Astrocyte (in vitro differentiated cells and primary cell): ENCODE measurements at places on chromosomes 16 and 17.

- DNase-seq, result no peak
These were observed 5.3 kb upstream of the WWOX start for GRCh38 chr16:78094166-78094565.

- DNase-seq, result no peak
These were observed 634.1 kb upstream of the RBFOX1 start for GRCh38 chr16:6698548-6698947.

DNA sequence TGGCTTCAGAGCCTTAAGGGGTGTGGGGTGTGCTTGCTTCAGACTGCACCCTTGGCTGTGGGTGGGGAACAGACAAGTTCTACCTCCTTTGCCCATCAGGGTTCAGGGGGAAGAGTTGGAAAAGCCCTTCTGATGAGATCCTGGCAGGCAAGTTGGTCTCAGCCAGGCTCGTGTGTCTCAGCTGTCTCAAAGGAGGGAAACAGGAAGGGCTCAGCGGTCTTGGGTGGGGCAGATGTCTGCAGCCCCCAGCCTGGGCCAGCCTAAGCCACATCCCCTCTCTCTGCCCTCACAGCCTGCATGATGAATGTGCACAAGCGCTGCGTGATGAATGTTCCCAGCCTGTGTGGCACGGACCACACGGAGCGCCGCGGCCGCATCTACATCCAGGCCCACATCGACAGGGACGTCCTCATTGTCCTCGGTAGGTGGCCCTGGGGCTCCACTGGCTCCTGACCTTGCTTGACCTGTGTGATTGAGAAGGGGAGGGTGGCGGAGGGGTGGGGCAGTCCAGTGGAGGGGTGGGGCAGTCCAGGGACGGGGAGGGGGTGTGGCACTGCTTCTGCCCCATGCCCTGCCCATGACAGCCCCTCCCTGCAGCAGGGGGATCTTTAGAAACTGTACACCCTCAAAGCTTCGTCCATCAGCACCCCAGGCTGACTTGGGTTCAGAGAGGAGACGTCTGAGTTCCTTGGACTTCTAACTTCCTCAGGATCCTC, 199.5 kb downstream of the PRKCB start:
- no peak for DNase-seq

GRCh38 chr17:45355087-45355486, 38.3 kb upstream of the MAP3K14 start:
- no peak for DNase-seq

GRCh38 chr16:26667307-26667706, 399.4 kb upstream of the C16orf82 start:
- no peak for DNase-seq

DNA sequence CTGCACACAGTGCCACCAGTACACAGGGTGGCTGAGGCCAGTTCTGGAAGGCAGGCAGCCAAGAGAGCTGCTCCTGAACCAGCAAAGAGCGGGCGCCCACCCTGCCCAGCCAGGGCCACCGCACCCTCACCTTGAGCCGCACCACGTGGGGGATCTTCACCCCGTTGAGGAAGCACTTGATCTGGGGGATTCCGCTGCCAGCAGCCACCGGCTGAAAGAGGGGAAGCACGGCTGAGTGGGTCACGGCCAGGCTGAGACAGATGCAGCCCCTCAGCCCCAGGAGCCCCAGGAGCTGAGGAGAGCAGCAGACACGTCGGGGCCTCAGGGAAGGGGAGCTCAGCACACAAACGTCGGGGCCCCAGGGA, 14.6 kb upstream of the CCDC154 start:
- DNase-seq, result no peak

DNA sequence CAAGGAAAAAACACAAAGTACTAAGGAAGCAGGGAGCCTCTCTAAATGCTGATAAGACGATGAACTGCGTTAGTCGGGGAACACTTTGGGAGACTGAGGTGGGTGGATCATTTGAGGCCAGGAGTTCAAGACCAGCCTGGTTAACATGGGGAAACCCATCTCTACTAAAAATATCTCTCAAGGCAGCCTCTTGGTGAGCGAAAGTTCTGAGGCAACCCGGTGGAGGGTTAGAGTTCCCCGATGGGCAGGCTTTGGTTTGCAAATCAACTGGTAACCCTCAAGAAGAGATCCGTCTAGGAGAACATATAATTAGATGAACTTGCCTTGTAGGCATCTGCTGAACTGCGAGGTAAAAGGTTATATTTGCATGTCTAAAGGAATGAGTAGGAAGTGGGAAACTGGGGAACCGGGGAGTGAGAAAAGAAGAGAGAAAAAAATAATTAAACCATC, 44.6 kb downstream of the WSB1 start:
- DNase-seq, result no peak

- peak; percentile 20 for DNase-seq
These were observed 32.6 kb upstream of the TAC4 start for GRCh38 chr17:49880291-49881053.

GRCh38 chr17:54967621-54968261, 713 bp downstream of the COX11 start:
- DNase-seq, result peak; percentile 54

DNA sequence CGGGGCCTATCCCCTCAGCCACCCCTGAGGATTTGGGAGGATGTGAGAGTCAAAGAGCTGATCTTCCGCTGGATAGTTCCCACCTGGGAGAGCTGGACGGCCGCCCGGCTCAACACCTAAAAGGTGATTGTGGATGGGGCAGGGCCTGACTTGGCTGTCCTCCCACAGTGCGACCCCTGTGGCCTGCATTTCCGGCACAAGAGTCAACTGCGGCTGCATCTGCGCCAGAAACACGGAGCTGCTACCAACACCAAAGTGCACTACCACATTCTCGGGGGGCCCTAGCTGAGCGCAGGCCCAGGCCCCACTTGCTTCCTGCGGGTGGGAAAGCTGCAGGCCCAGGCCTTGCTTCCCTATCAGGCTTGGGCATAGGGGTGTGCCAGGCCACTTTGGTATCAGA, 4.5 kb downstream of the BCL6B start:
- DNase-seq, result no peak
